ENCODE measurements at places on chromosomes 13 and 19.

- DNase-seq: peak; percentile 4
These were observed 251.4 kb downstream of the RGCC start for GRCh38 chr13:41708713-41709112.

DNA sequence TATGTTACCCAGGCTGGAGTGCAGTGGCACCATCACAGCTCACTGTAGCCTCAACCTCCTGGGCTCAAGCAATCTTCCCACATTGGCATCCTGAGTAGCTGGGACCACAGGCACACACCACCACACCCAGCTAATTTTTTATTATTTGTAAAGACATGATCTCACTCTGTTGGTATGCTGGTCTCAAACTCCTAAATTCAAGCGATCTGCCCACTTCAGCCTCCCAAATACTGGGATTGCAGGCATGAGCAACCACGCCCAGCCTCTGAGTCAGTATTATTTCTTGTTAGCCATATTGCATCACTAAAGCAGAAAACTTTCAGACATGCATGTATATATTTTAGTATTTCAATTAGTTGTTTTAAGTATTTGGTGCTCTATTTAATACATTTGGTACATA, 376.4 kb downstream of the GPC6 start:
- no peak for DNase-seq

- DNase-seq: peak; percentile 3
These were observed 82.4 kb downstream of the PIBF1 start for GRCh38 chr13:72864142-72865011.

- no peak for DNase-seq
These were observed 426.4 kb downstream of the SLITRK5 start for GRCh38 chr13:88097541-88097940.

- no peak for DNase-seq
These were observed 94.3 kb downstream of the MBNL2 start for GRCh38 chr13:97316390-97316789.

- no peak for DNase-seq
These were observed 67.2 kb upstream of the OLFM4 start for GRCh38 chr13:52961256-52961910.

DNA sequence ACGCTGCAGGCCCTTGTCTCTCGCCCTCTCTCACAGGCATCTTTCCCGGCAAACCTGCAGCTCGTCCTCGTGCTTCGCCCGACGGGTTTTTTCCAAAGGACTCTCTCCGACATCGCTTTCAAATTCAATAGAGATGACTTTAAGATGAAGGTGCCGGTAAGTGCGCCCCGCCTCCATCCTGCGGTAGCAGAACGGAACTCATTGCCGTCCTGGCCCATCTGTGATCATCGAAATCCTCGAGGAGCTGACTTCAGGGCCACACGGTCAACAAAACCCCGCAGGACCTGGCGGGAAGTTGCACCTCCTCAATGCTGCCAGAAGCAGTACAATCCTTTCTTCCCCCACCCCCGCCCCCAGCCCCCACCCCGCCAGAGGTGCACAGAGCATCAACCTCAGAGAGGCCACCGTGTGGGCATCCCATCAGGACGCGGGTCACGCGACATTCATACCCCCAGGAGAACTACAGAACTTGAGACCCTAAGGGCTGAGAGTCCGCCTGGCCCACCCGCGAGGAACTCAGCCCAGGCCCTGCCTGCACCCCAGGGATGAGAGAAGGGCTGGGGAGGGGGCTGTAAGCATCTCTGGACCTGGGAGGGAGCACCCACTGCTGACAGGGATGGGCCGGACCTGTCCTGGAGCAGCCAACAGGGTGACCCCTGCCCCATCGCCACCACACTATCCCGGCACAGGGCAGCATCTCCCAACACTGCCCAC, 44.9 kb upstream of the F7 start:
- DNase-seq: no peak

- no peak for DNase-seq
These were observed 13.2 kb downstream of the ATCAY start for GRCh38 chr19:3893509-3894179.

DNA sequence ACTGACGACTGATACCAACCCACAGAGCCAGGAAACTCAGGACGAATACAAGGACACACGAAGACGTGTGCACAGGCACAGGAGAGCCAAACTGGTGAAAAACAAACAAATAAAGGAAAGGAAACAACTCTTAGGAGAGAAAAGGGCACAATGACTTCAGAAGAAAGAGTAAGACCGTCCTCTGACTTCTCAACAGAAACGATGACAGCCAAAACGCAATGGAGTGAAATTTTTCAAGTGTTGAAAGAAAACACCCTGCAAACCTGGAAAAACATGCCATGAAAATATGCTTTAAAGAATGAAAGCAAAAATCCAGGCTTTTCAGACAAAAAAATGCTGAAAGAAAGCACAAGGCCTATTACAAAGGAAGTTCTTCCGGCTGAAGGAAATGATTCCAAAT, 24.6 kb upstream of the PLPP2 start:
- no peak for DNase-seq

GRCh38 chr13:34733721-34734120, 208.3 kb upstream of the NBEA start:
- DNase-seq: no peak

- no peak for DNase-seq
These were observed 40.2 kb downstream of the KCNRG start for GRCh38 chr13:50055454-50055853.
